ENCODE measurements at places on chromosomes 11 and 22. TPM values are rescaled to one million over a fixed set of nuclear protein-coding genes. Genes with fewer than 3 reads are reported as not detected.

DNA sequence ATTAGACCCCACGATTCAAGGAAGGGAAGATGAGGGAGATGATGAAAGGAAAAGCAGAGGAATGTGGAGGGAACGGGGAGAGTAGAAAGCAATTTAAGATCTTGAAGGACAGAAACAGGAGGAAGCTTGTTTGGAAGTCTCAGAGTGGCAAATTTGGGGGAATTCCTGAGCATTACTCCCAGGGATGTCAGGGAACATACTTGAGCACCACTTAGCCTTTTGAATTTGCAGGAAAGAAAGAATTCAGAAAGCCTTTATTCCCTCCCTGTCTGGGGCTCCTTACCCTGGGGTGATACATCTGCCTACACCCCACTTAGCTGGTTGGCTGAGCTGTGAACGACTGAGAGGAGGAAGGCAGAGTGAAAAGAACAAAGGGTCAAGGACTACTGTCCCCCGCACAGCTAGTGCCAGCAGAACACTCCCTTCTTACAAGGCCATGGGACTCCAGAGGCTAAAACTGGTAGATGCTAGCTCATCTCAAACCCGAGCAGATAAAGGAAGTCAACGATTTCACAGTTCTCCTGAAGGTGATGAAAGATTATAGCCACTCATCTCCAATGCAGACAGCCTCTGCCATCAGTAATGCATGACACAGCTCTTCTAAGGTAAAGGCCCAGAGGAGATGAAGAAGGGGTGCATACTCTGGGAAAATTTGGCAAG, 84.0 kb upstream of the AKIP1 start:
- peak overlapping the region; percentile 30 for H3K27ac ChIP-seq
- no peak overlapping the region for H3K4me3 ChIP-seq
- no peak for DNase-seq
- no peaks in the 10 kb centered on the region for H3K27me3 ChIP-seq
- H3K4me1 ChIP-seq = peaks cover 19% of the 10 kb centered on the region

GRCh38 chr22:48745842-48746788, 1081.6 kb downstream of the BRD1 start:
- H3K4me3 ChIP-seq = no peak overlapping the region
- no peaks in the 10 kb centered on the region for H3K36me3 ChIP-seq
- peaks cover 13% of the 10 kb centered on the region for H3K4me1 ChIP-seq
- peak overlapping the region; percentile 57 for H3K27ac ChIP-seq
- DNase-seq = no peak
- no peaks in the 10 kb centered on the region for H3K27me3 ChIP-seq

RIC3 gene
- total RNA-seq = 28.2 TPM

TMEM126B gene
- total RNA-seq = 45.2 TPM

MS4A6E gene
- total RNA-seq = not detected

ALDH3B2 gene
- total RNA-seq = not detected

Data from tibial nerve (tissue), 4 donors.